ENCODE measurements at places on chromosomes 3 and 15.

DNA sequence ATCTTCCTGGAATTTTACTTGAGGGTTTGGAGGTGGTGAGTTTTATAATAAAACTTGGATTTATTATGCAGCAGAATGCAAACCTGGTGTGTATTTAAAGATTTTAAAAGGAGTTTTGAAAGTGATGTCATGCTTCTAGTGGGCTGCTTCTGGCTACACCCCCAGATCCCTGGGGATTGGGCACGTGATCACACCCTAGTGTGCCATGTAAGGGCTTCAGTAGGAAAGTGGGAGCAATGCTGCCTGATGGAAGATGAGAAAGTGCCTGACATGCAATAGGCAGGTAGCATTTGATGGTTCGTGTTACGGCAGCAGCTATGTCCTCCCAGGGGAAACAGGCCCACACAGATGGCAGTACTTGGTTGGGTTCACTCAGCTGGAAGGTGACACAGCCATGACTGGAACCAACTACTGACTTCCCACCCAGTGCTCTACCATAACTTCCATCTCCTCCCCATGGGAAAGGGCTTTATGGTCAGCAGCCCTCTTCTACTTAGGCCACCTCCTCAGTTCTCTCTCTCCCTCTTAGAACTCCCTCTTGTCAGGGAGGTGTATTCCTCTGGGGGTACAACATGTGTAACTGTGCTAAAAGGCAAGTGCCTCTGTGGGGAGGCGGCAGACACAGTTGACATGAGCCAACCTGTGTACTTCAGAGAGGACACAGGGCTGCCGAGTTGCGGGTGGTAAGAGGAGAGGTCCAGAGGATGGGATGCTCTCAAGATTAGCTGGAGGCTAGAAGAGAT lies 5.6 kb downstream of the ITPKA start:
- no peak for DNase-seq

DNA sequence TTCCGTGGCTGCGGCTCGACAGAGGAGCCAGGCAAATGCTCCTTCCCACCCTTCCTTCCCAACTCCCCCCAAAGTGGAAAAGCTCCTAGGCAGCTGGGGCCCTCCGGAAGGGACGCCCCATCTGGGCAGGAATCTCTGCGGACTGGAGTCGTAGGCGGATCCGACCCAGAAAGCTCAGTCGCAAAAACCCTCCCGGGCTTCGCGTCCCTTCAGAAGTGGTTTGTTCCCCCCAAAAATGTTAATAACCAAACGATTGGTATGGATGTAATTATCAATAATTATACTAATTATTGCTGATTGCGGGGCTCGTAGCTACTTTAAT lies 3.8 kb downstream of the RNU6-1 start:
- DNase-seq, result no peak

DNA sequence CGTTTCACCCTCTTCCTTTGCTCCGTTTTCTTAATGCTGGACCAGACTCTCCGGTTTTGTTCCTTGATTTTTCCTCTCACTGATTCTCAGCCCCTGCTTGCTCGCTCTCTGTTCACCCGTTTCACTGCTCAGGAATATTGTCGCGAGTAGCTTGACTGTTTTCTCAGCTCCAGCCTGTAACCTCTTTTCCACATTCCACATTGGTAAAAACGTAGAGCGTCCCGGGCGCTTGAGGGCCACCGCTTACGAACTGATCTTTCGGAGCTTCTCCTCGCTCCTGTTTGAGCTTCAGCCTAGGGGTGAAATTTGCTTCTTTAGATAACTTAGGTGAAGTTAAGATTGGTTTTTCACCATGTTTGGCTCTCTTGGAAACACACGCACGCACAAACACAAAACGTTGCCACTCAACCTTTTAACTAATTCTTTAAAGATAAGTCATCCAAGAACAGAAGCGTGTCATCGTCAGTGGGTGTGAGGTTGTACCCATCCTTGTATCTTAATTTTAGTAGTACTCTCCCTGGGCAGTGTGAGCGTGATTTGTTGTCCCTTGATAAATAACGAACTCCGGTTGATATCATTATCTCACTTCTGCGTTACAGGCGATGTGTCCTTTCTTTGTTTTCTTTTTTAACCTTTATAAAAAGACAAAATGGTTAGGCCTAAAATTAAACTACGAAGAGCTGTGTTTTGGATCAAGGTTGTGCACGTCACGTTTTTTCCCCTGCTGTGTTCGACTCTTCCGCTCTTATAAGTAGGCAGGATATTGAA lies 1.0 kb downstream of the PAK2 start:
- peak; percentile 19 for DNase-seq

- DNase-seq, result no peak
Observed at GRCh38 chr15:45123397-45123796, 6.3 kb downstream of the DUOXA1 start.

DNA sequence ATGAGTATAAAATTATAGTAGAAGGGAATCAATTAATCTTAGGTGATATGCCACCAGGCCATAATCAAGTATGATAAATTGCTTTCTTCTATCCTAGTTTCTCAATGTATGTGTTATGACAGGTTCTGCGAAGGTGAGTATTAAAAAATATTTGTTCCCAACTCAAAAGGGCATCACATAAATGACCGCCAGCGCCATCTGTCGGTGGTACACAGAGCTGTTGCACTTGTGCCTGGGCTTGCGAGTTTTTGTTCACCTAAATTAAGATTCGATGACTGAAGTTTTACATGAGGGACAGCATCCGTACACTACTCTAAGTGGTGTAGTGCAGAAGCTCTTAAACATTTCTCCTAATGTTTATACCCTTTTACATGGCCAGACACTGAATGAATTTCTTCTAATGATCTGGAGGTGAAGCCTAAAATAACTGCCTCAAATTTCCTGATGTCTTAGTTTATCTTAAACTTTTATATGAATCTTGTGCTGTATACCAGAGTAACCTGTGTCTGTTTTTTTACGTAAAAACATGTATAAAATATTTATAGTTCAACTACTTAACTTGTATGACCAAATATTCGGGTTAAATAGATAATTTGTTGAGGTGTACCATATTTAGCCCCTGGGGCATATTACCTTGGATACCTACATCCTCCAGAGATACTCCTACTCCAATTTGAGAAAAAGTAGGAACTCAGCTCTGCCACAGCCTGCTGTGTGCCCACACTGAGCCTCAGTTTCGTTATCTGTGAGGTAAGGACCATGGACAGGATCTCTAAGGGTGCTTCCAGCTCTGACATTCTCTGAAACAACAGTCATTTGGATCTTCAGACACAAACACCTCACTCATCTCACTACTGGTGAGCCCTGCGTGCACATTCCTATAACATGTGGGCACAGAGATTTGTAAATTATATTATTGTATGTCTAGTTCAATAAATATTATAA lies 365.6 kb downstream of the MAGI1 start:
- peak; percentile 36 for DNase-seq

DNA sequence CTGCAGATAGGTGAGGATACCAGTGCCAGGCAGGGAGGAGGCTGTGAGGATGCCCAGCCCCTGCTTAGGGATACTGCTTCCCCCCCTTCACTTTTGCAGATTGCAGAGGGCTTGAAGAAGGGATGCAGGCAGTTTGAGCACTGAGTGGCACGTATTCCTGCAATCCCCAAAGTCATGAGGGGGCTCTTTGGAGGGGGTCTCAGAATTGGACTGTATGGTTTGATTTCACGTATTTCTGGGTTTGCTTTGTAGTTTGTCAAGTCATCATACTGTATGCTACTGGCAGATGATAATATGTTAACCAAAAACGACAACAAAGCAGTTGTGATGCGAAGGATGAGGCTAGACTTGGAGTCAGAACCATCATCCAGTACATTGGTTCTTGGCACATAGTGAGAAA lies 28.1 kb downstream of the CHST14 start:
- DNase-seq, result no peak

- no peak for DNase-seq
Observed at GRCh38 chr15:100997442-100997841, 78.3 kb downstream of the LRRK1 start.

GRCh38 chr3:122004107-122004506 lies 17.9 kb downstream of the ILDR1 start:
- DNase-seq, result peak; percentile 80

DNA sequence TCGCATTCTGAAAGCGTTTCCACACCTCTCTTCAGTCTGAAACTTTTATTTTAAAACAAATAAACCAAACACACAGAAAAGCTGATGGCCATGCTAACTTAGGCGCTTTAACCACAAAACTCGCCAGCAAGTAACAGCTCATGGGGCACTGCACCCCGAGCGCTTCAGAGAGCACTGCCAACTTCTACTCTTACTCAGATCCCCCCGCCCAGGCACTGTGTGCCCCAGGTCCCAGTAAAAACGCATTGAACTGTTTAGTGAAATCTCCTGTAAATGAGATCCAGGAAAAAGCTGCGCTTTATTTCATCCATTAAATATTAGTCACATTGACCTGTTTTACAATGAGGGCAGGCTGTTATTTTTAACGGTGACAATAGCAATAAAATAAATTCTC lies 99.7 kb downstream of the LRIG1 start:
- DNase-seq, result no peak

GRCh38 chr15:84661001-84661400 lies 3.0 kb upstream of the NMB start:
- no peak for DNase-seq

DNA sequence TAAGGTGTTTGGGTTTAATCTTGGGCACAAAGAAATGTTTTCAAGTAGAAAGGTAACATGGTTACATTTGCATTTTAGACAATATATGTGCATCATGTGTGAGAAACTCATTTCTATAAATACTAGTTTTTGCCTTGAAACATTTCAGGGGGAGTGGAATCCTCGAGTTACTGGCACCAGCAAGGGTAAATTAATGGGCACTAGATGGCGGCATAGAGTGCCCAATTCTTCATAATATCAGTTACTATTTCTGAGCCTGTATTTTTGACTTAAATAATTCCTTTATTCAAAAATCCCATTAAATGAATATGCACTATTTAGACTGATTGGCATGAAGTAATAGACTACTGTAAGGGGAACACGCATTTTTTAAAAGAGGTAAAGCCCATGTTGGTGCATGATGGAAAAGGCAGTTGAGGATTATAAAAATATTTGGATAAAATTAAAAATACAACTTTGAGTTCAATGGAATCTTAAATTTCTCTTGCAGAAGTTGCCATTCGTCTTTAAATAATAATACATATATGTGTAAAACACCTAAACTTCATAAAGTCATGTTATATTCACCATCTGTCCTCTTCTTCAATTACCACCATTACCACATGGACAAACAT lies 106.3 kb downstream of the ZBTB20 start:
- DNase-seq, result peak; percentile 6

- DNase-seq, result peak; percentile 63
Observed at GRCh38 chr3:185362850-185363661, at the start of gene MAP3K13. Gene MAP3K13 (plus strand): TSS chr3:185363136. CDS start chr3:185428582, 65,446 bp downstream.

GRCh38 chr3:48931944-48932580 lies 13.4 kb downstream of the ARIH2 start:
- DNase-seq, result no peak

GRCh38 chr15:99250857-99251841 lies at the start of gene LRRC28:
Gene LRRC28 (plus strand): TSS chr15:99251481. CDS start chr15:99255958, 4,477 bp downstream.
- DNase-seq, result peak; percentile 89

DNA sequence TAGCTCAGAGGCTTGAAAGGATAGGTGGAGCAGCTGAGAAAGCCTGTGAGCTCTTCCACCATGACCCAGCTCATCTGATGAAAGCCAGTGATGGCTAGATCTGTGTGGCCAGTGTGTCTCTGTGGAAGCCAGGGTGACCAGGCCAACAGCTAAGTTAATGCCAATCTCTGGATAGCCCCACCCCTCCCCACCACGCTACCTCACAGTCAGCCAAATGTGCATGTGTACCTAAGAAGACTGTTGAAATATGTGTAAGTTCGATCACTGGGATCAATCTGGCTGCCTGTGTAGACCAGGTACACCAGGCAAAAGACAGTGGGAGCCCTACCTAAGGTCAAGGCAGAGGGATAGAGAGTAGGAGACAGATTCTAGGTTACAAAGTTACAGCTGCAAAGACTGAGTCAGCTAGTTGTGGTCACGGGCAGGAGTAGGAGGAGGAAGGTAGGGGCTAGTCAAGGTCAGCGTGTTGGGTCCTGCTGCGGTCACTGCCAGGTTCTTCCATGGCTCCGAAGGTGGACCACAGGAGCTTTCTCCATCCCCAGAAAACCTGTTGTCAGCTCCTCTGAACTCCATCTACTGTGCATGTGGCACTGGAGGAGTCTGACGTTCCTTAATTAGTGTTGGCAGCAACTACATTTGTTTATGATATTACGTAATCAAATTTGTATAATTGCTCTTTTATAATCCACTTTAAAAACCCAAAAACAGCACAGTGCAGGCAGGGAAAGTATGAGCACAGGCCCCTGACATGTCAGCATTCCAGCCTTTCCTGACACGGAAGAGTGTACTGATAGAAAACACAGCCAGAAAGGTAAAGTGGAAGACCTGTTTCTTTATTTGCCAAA lies 318.0 kb downstream of the CLSTN2 start:
- DNase-seq, result no peak

- DNase-seq, result no peak
Observed at GRCh38 chr3:127809611-127810010, 12.7 kb downstream of the MGLL start.

DNA sequence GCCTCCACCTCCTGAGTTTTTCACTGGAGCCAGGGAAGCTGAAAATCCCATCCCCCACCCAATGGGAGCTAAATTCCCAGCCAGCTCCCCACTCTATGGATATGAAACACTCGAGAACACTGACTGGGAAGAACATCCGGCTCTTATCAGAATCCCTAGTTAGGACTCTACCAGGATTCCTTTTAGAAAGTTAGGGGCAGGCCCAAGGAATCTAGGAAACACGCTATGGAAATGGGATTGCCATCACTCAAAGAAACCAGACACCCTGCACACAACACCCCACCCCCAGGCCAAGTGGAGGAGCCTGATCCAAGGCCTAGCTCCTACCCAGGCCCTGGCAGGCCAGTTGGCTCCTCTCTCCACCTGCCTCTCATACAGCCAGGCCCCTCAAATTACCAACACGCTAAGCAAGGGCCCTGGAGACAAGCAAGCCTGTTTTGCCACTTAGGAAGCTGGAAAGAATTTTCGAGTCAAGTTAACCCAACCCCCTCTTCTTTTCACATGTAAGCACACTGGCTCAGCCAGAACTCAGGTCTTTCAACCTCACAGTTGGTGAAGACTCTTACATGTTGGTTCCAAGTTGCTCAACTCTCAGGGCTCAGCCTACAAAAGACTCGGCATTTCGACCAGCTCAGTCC lies 75.5 kb downstream of the RBPMS2 start:
- DNase-seq, result no peak

DNA sequence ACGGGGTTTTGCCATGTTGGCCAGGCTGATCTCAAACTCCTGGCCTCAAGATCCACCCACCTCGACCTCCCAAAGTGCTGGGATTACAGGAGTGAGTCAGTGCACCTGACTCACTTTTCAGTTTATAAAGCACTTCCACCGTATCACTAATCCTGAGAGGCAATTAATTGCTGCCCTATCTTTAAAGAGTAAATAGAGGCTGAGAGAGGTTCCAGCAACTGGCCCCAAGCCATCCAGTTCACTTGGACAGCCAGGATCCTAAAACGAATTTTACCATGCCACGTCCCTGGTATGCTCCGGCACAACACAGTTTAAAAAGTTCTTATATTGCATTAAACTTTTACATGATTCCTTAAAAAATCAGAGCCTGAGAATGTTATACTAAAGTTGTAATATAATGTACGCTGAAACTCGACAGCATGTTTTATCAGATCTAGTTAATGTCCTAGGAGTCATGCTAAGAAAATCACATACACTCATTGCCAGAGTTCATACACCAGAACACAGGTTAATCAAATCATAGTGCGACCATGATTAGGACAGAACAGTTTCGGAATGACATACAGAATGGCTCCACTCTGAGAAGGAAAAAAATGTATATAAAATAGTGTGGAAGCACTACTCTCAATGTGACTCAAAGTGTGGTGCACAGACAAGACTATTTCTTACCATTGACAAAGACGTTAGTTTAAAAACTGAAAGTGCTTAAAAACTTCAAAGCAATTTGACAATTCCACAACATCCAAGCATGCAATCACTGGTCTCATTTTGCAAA lies 125.4 kb downstream of the ULK4 start:
- DNase-seq, result no peak
